ENCODE measurements at places on chromosomes 2 and 18. TPM values are rescaled to one million over a fixed set of nuclear protein-coding genes. Genes with fewer than 3 reads are reported as not detected.

- no peak for DNase-seq
These were observed 881.8 kb downstream of the SLC4A3 start for GRCh38 chr2:220509096-220509757.

GRCh38 chr2:38079116-38080052, 3.4 kb upstream of the CYP1B1 start:
- no peak for DNase-seq

DNA sequence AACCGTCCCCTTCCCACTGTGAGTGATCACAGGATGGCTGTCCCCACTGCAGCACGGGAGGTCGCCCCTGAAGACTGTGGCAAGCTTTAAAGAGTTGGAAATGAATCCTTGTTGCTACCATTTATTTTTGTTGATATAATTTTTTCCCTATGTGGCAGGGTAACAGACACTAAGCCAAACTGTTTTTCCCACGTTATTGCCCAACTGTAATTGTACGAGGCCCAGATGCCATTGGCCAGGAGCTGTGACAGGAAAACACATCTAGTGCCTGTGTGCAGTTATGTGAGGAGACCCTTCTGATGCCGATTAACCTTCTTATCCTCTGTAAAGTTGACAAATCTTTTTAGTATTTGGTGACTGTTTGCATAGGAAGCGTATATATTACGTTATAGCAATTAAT, 44.2 kb downstream of the MRPS9 start:
- no peak for DNase-seq

- no peak for DNase-seq
These were observed 4.3 kb downstream of the SIX3 start for GRCh38 chr2:44945676-44946371.

GRCh38 chr2:74188696-74189095, 9.7 kb upstream of the MTHFD2 start:
- no peak for DNase-seq

- DNase-seq: no peak
These were observed 125.0 kb upstream of the WDSUB1 start for GRCh38 chr2:159411460-159411859.

DNA sequence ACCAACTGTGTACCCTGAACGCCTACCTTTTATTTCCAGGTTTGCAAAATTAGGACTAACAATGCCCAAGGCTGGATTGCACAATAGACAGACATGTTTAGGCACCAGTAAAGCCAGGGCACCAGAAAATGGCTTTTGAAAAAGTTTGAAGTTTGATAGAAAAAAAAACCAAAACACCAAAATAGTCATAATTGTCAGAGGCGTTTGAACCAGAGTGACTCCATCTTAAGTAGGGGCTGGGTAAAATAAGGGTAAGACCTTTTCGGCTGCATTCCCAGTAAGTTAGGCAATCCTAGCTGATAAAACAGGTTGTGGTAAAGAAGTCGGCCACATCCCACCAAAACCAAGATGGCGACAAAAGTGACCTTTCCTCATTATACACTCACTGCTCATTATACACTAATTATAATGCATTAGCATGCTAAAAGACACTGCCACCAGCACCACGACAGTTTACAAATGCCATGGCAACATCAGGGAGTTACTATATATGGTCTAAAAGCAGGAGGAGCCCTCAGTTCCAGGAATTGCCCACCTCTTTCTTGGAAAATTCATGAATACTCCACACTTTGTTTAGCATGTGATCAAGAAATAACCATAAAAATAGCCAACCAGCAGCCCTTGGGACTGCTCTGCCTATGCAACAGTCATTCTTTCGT, 105.1 kb upstream of the MSH2 start:
- DNase-seq: no peak

The CTAGE1 gene
- not detected for total RNA-seq

The RDH14 gene
- total RNA-seq: 22.0 TPM

The WNT6 gene
- total RNA-seq: not detected

The WBP1 gene
- total RNA-seq: 28.2 TPM

The CXCR4 gene
- total RNA-seq: 28.6 TPM

The HOXD11 gene
- total RNA-seq: not detected

The SLC16A14 gene
- 4.7 TPM for total RNA-seq

The LRRC30 gene
- not detected for total RNA-seq

The CNDP1 gene
- not detected for total RNA-seq

The SPP2 gene
- not detected for total RNA-seq
